ENCODE measurements at places on chromosomes 2 and 18. TPM values are rescaled to one million over a fixed set of nuclear protein-coding genes. Genes with fewer than 3 reads are reported as not detected.

Gene LOXHD1
- total RNA-seq, result not detected

Gene CSRNP3
- 1.7 TPM for total RNA-seq

Gene PID1
- 5.9 TPM for total RNA-seq

Gene FBXO36
- total RNA-seq, result 4.2 TPM

Gene NHEJ1
- total RNA-seq, result 18.6 TPM

All from bronchus fibroblast of lung (primary cell).